ENCODE measurements at places on chromosomes 13 and 19.

- no peak for DNase-seq
Observed at GRCh38 chr13:54029226-54029625, 1000.6 kb downstream of the OLFM4 start.

GRCh38 chr13:109361562-109362289 is 424.7 kb downstream of the IRS2 start:
- DNase-seq: no peak

- DNase-seq: no peak
Observed at GRCh38 chr13:113148407-113148806, 10.0 kb upstream of the PROZ start.

- DNase-seq: no peak
Observed at GRCh38 chr13:59686798-59687394, 476.8 kb downstream of the DIAPH3 start.

DNA sequence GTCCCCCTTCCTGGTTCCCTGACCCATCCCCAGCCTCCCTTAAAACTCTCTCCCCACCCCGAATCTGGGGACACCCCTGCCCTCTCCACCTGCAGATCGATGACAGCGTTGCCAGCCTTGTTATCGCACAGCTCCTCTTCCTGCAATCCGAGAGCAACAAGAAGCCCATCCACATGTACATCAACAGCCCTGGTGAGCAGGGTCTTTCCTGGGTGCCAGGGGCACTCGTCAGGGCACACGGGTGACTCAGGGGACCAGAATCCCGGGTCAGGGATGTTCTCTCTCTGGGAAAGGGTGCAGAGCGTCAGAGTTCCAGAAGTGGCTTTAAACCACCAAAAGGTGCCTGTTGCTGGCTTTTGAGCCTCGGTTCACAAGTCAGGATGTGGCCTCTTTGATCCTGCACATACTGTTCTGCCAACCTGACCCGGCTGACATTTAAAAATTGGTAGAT is 1.0 kb downstream of the CLPP start:
- DNase-seq: peak; percentile 25

- DNase-seq: no peak
Observed at GRCh38 chr13:42592915-42593900, 19.3 kb downstream of the TNFSF11 start.

DNA sequence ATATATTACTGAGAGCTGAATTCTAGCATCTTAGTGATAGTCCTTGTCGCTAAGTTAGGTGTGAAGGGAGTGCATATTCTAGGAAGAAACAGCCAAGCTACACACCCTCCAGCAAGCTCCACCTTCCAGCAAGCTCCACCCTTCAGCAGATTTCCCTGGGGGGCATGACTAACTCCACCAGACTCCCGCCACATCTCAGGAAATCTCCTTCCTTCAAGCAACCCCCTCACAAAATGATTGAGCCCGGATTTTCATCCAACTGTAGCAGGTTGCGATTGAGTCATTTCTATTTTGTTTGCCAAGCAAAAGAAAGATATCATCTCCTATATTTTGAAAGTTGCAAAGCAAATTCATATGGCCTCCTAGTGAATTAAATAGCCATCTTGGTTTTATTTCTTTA is 162.1 kb upstream of the TMTC4 start:
- no peak for DNase-seq

DNA sequence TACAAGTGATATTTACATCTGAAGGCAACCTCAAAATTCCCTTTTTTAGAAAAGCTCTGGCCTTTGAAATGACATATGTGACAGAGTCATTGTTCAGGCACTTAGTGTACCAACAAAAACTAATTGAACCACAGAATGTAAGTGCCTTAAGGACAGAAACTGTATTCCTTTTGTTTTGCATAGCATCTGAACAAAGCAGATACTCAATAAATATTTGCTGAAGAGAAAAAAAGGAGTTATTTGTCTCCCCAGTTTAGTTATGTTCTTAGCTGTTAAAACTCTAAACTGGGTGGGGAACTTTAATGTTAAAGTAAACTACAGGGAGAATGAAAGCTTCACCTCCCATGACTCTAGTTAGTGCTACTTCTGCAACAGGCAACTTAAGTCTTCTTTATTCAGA is 56.8 kb upstream of the KLF5 start:
- DNase-seq: no peak

DNA sequence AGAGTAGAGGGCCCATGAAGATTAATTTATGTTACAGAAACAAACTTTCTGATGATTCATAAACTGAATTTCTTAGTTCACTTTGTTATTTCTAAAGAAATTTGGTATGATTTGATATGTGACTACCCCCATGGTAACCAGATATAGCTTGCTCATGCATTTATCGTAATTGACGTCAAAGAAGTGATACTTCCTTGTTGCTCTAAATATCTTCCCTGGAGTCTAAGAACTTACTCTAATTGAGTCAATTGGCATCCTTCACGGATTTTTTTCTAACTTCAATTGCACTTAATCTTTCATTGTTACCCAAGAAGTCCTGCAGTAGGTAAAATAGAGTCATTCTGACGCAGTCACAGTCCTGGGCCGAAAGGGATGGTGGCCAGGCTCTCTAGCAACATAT is 240.9 kb downstream of the GPC5 start:
- DNase-seq: no peak

DNA sequence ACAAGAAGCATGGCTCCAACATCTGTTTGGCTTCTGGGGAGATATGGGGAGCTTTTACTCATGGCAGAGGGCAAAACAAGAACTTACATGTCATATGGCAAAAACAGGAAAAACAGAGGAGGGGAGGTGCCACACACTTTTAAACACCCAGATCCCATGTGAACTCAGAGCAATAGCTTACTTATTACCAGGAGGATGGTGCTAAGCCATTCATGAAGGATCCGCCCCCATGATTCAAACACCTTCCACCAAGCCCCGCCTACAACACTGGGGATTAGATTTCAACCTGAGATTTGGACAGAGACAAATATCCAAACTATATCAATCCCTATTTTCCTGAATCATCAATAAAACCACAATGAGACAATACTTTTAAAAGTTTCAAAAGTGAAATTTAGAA is 712.1 kb downstream of the PCDH9 start:
- DNase-seq: no peak

GRCh38 chr19:30870876-30871275 is 478.4 kb downstream of the TSHZ3 start:
- DNase-seq: no peak

- DNase-seq: no peak
Observed at GRCh38 chr19:33726756-33727155, 69.9 kb upstream of the KCTD15 start.

DNA sequence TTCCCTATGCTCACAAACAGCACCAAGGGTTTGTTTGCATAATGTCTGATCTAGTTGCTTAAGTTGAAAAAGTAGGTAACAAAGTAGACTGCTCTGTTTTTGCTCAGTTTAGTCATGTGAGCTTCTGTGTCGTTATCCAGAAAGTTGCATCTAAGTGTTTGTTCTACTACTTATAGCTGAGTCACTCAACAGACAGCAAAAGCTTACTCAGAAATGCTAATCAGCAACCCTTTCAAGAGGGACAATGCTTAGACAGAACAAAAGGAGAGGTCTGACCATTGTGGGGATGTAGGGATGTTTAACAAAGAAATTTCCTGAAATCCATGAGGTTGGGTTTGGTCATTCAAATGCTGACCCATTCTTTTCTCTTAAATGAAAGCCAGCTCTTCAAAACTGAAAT is 106.4 kb downstream of the ATP8A2 start:
- DNase-seq: no peak

DNA sequence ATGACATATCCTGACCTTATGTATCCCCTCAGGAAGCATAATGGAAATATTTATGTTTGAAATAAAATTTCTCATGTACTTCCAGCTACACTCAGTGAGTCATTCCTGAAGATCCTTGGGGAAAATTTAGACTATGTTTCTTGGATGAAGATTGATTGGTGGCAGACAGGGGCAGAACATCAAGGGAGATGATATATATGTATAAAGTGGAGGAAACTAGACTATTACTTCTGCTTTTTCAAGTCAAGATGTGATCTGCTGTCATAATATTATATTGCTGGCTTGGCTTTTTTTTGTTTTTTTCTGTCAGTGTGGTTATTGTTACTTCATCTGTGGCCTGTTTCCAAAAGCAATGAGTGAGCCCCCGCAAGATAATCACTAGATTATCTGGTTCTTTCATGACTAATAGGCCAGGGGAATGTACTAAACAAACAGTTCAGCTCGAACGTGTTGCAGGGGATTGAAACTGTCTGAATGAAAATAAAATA is 87.2 kb upstream of the TNFSF11 start:
- DNase-seq: no peak

GRCh38 chr19:54654447-54655321 is 8.1 kb upstream of the LILRB4 start:
- DNase-seq: no peak

Measured in CD4-positive, alpha-beta T cell treated with Interleukin-15 for 1 hour (primary cell).